Naive thymus-derived CD8-positive, alpha-beta T cell (primary cell): ENCODE measurements at places on chromosomes 1 and 21. TPM values are rescaled to one million over a fixed set of nuclear protein-coding genes. Genes with fewer than 3 reads are reported as not detected.

GRCh38 chr21:38814126-38815059 is 8.7 kb downstream of the ETS2 start:
- H3K4me3 ChIP-seq = no peak overlapping the region

Gene LRRIQ3
- total RNA-seq = 2.0 TPM

Gene DIO1
- total RNA-seq = not detected

Gene SPAG17
- total RNA-seq = not detected

DNA sequence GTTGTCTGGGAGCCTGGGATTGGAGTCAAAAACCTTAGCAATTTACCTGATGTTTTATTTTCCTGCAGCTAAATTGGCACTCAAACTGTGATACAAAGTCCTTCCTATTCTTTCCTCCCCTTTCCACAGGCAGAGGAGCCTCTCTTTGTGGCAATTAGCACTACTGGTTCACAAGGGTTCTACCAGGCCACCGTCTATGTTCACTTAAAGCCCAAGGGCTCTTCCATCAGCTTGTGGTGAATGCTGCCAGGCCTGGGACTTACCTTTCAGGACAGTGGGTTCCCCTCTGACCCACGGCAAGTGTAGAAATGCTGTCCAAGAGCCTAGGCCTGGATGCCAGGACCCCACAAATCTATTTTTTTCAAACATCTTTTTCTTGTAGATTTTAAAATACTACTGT is 251.9 kb upstream of the B3GALT2 start:
- no peaks in the 10 kb centered on the region for H3K27me3 ChIP-seq
- H3K4me3 ChIP-seq = no peak overlapping the region
- peaks cover 22% of the 10 kb centered on the region for H3K4me1 ChIP-seq
- H3K36me3 ChIP-seq = peaks cover 30% of the 10 kb centered on the region
- no peak for DNase-seq

Gene TP73
- total RNA-seq = not detected

- H3K4me3 ChIP-seq = no peak overlapping the region
- DNase-seq = no peak
- no peak overlapping the region for H3K27ac ChIP-seq
- H3K4me1 ChIP-seq = no peaks in the 10 kb centered on the region
These were observed 105.1 kb downstream of the LRIG2 start for GRCh38 chr1:113178106-113178505.

GRCh38 chr1:176205332-176205914 is 1.7 kb downstream of the COP1 start:
- peaks cover 47% of the 10 kb centered on the region for H3K4me1 ChIP-seq
- H3K36me3 ChIP-seq = peaks cover 6% of the 10 kb centered on the region
- DNase-seq = no peak

Gene LYSMD1
- total RNA-seq = 4.5 TPM

DNA sequence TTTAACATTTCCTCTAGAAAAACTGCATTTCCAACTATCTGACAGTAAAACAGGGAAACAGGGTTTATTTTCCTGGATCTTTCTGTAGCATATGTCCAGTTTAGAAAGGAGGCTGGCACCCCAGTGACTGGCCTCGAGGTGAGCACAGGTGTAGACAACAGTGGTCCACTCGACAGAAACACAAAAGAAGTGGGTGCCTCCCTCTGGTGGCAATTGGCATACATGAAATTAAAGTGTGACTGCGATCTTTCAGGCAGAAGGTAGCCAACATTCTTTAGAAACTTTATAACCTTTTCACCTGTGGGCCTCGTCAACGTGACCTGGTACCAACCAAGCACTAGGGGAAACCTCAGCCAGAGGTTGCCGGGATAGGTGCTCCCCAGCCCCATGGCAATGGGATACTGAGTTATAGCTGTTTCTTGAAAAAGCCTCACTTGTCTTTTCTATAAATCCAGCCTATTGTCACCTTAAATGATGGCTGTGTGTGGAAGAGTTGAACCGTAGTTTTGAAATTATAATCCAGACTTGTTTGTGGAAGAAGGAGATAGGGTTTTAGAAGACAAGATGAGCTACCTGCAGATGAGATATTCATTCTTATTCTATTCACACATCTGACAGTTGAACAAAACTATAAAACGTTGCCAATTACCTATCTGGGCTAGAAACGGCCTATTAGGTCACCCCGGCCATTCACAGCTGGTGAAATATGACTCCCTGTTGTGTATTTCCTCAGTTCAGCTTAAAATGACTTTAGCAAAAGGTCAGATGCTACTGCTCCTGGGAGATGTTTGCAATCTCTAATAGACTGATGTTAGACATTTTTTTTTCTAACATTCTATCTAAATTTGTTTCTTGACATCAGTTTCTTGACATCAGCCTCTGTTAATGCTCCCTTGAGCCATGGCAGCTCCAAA is 44.3 kb downstream of the PCP4 start:
- no peak for DNase-seq
- H3K36me3 ChIP-seq = peaks cover 3% of the 10 kb centered on the region
- H3K27me3 ChIP-seq = peaks cover 3% of the 10 kb centered on the region
- no peak overlapping the region for H3K4me3 ChIP-seq
- H3K27ac ChIP-seq = no peak overlapping the region

DNA sequence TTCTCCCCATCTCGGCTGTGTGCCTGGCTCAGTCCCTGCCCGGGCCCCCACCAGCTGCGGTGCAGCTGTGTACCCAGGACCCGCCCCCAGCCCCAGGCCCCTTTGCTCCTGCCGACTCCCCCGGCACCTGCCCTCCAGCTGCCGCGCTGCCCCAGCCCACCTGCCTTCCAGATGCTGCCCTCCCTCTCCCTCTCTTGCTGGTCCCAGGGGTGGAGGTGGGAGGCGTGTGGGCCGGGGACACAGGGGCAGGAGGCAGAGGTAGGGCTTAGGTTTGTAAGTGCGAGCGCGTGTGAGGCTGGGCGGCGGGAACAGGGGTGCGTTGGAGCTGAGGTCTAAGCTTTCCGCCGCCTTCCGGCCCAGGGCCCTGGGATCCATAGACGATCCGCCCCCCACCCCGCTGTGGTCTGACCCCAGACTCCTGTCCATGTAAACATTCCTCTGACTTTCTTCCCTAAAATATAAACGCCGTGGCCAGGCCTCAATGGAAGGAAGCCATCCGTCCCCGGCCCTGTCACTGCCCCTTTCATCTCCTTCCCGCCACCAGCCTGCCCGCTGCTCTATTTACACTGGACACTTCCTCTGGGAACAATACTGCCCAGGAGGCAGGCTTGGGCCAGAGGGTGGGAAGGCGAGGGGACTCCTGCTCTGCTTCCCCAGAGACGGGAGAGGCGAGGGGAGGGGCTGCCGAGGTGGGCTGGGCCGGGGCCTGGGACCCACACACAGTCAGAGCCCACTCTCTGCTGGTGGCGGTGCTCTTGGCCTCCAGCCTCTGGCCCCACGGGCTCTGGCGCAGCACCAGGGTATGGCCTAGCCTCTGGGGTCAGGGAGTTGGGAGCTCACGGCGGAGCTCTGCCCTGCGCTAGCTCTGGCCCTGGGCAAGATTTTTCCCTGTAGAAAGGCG is 128.3 kb downstream of the CASZ1 start:
- H3K36me3 ChIP-seq = no peaks in the 10 kb centered on the region
- no peaks in the 10 kb centered on the region for H3K27me3 ChIP-seq
- DNase-seq = no peak
- H3K4me1 ChIP-seq = no peaks in the 10 kb centered on the region
- no peak overlapping the region for H3K27ac ChIP-seq
- no peak overlapping the region for H3K4me3 ChIP-seq

DNA sequence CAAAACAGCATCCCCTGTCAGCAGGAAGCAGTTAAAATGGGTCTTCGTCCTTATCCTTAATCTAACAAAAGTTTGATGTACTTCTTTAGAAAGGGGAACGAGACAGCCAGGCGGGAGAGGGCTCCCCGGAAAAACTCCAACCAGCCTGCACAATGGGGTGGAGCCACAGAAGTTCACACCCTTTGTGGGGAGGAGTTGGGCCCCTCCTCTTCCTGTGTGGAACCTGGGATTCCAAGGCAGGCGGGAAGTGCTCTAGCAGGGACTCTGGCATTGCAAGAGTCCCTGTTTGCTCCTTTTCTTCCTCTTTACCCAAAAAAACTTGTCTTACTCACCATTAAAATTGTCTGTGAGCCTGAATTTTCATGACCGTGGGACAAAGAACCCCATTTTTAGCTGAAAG is 47.7 kb downstream of the FCRL5 start:
- H3K36me3 ChIP-seq = no peaks in the 10 kb centered on the region
- no peaks in the 10 kb centered on the region for H3K4me1 ChIP-seq
- no peak for DNase-seq
- H3K27ac ChIP-seq = no peak overlapping the region
- peaks cover 3% of the 10 kb centered on the region for H3K27me3 ChIP-seq
- no peak overlapping the region for H3K4me3 ChIP-seq

Gene CDC42
- total RNA-seq = 239 TPM

DNA sequence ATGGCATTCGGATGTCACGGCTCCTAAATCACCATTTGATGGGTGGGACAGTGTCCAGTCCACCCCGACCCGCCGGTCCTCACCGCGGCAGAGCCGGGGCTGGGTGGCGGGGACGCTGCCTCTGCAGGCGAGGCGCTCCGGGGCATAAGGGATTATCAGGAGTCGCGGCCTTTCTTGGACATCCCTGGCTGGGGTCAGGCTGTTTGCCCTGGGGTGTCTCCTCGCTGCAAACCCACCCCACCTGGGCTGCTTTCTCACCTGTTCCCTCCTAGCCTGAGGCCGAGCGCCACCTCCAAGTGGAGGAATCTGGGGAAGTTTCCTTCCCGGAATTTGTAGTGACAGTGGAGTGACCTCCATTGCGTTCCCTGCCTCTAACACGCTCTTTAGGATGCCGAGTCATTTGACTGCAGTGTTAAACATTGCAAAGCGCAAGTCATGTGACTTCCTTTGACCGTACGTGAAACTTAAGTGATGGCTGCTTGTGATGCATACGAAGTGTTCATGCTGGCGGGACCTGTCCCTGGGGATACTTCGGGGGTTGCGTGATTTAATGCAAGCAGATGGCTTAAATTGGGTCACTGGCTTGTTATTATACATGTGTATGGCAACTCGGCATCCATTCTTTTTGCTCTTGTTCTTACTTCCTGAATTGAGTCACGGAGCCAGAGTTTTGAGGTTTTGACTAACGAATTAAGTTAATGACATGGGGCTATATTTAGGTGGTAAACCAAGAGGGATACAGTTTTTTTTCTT is 536 bp downstream of the LGALS8 start:
- H3K27ac ChIP-seq = peak overlapping the region; percentile 100
- no peaks in the 10 kb centered on the region for H3K27me3 ChIP-seq
- peaks cover 17% of the 10 kb centered on the region for H3K4me1 ChIP-seq
- peak overlapping the region; percentile 99 for H3K4me3 ChIP-seq

Gene C1orf185
- total RNA-seq = not detected

Gene HNRNPU
- 395 TPM for total RNA-seq

GRCh38 chr21:40714536-40714935 is 132.4 kb downstream of the DSCAM start:
- H3K4me3 ChIP-seq = no peak overlapping the region
- peaks cover 16% of the 10 kb centered on the region for H3K27me3 ChIP-seq
- H3K4me1 ChIP-seq = no peaks in the 10 kb centered on the region
- no peak overlapping the region for H3K27ac ChIP-seq
- no peaks in the 10 kb centered on the region for H3K36me3 ChIP-seq

DNA sequence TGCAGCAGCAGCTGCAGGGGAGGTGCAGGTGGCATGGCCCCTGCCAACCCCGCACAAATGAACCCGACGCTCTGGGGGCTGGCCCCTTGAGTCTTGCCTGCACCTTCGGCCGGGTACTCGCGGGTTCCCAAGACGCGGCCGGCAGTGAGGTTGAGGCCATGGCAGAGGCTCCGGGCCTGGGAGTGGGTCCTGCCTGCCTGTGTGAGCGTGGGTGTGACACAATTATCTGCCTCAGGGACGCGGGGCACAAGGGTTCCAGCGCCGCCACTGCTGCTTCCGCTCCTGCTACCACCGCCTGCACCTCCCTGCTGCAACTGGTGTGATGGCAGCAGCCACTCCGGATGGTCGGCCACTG is 20.9 kb upstream of the TGFB2 start:
- no peak overlapping the region for H3K27ac ChIP-seq
- no peak for DNase-seq
- peaks cover 4% of the 10 kb centered on the region for H3K4me1 ChIP-seq
- peaks cover 14% of the 10 kb centered on the region for H3K36me3 ChIP-seq
- no peaks in the 10 kb centered on the region for H3K27me3 ChIP-seq
- no peak overlapping the region for H3K4me3 ChIP-seq

Gene TTLL7
- total RNA-seq = not detected

- no peaks in the 10 kb centered on the region for H3K27me3 ChIP-seq
- peaks cover 59% of the 10 kb centered on the region for H3K4me1 ChIP-seq
- H3K27ac ChIP-seq = no peak overlapping the region
- DNase-seq = no peak
- peak overlapping the region; percentile 63 for H3K4me3 ChIP-seq
- peaks cover 47% of the 10 kb centered on the region for H3K36me3 ChIP-seq
These were observed 26.6 kb downstream of the SLX9 start for GRCh38 chr21:44966135-44967081.

DNA sequence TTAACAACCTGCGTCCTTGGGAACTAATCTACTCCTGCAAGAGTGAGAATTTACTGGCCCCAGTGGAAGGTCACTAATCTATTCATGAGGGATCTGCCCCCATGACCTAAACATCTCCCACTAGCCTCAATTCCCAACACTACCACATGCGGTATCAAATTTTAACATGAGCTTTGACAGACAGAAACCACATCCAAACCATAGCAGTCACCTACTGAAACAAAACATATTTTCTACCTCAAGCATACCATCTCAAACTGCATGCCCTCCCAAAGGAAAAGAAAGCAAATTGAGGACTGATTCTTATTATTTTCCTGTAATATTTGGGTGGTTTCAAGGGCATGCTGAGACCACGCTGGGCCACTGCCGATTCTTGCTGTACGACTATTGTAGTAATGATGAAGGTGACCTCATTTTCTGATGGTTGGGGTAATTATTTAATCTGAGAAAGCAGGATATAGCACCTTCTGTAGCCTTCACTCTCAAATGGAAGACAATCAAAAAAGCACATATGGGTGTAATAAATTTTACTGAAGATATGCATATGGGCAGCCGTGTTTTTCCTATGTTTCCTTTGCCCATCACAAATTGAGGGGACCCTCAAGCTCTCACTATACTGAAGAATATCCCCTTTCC is 13.2 kb upstream of the GBP5 start:
- peak overlapping the region; percentile 94 for H3K27ac ChIP-seq
- H3K4me3 ChIP-seq = peak overlapping the region; percentile 76
- H3K27me3 ChIP-seq = no peaks in the 10 kb centered on the region
- H3K36me3 ChIP-seq = no peaks in the 10 kb centered on the region
- no peak for DNase-seq
- H3K4me1 ChIP-seq = peaks cover 81% of the 10 kb centered on the region

DNA sequence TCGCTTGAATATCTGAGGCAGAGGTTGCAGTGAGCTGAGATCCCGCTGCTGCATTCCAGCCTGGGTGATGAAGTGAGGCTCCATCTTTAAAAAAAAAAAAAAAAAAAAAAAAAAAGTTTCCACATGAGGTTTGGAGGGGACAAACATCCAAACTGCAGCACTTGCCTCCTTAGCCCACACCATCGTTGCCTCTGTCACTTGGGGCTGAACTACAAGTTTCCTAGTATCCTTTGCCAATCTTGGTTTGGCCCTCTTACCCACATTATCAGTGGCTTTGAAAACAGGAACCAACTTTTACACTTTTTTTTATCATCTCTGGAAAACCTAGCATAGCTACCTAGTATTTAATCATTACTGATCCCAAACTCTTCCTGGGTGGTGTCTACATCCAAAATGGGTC is 59.2 kb downstream of the CLSTN1 start:
- no peaks in the 10 kb centered on the region for H3K27me3 ChIP-seq
- no peaks in the 10 kb centered on the region for H3K36me3 ChIP-seq
- H3K4me3 ChIP-seq = no peak overlapping the region
- no peak overlapping the region for H3K27ac ChIP-seq
- DNase-seq = no peak
- H3K4me1 ChIP-seq = peaks cover 22% of the 10 kb centered on the region

Gene ILF2
- total RNA-seq = 96.8 TPM

GRCh38 chr1:208156741-208157140 is 87.4 kb downstream of the PLXNA2 start:
- no peaks in the 10 kb centered on the region for H3K36me3 ChIP-seq
- no peak overlapping the region for H3K27ac ChIP-seq
- no peaks in the 10 kb centered on the region for H3K4me1 ChIP-seq
- no peaks in the 10 kb centered on the region for H3K27me3 ChIP-seq

Gene CASQ2
- not detected for total RNA-seq
